ENCODE measurements at places on chromosomes 5 and 9.

DNA sequence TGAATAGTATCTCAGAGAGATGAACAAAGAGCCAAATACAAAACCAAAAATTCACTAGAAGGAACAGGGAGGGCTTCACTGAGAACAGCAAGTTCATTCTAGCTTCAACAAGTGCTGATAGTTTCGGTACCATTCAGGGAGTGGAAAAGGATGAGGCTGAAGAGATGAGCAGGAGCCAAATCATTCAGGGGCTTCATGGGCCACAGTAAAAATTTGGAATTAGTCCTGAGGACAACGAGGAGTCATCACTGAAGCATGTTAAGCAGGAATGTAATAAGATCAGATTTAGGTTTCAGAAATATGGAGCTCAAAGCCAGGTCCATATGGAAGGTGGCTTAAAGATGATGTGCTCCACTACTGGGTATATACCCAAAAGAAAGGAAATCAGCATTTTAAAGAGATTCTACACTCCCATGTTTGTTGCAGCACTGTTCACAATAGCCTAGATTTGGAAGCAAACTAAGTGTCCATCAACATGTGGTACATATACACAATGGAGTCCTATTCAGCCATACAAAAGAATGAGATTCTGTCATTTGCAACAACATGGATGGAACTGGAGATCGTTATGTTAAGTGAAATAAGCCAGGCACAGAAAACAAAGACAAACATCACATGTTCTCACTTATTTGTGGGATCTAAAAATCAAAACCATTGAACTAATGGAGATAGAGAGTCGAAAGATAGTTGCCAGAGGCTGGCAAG is 36.2 kb downstream of the SPOCK1 start:
- no peak overlapping the region for H3K4me3 ChIP-seq
- H3K4me1 ChIP-seq = no peaks in the 10 kb centered on the region
- no peak overlapping the region for H3K27ac ChIP-seq
- DNase-seq = no peak

- H3K27me3 ChIP-seq = peaks cover 13% of the 10 kb centered on the region
- DNase-seq = no peak
- H3K27ac ChIP-seq = no peak overlapping the region
- H3K4me1 ChIP-seq = no peaks in the 10 kb centered on the region
- H3K36me3 ChIP-seq = no peaks in the 10 kb centered on the region
These were observed 38.7 kb upstream of the SLC36A1 start for GRCh38 chr5:151408591-151409230.

- H3K27ac ChIP-seq = no peak overlapping the region
- no peak overlapping the region for H3K4me3 ChIP-seq
- H3K4me1 ChIP-seq = no peaks in the 10 kb centered on the region
These were observed 93.2 kb downstream of the EQTN start for GRCh38 chr9:27203783-27204182.

DNA sequence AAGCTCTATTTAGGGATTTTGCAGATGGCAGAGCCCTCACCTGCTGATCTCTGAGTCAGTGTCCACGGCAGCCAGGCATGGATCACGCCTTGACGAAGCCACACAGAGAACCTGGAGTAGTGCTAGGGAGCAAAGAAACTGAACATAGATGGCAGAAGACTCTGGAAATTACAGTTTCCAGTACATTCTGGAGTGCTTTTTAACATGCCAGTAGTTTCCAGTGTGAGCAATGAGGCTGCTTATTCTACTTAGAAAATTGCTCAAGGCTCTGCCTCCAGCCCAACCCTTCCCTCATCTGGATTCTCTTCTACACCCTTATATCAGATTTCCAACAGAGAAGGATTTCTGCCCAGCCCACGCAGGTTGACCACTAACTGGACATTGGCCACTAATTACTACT is 203.3 kb downstream of the ADAMTS12 start:
- H3K4me3 ChIP-seq = no peak overlapping the region
- no peaks in the 10 kb centered on the region for H3K4me1 ChIP-seq
- H3K27me3 ChIP-seq = no peaks in the 10 kb centered on the region
- no peak for DNase-seq
- H3K27ac ChIP-seq = no peak overlapping the region

- H3K4me3 ChIP-seq = peak overlapping the region; percentile 33
- no peaks in the 10 kb centered on the region for H3K27me3 ChIP-seq
- peak; percentile 68 for DNase-seq
- peaks cover 9% of the 10 kb centered on the region for H3K36me3 ChIP-seq
- peak overlapping the region; percentile 59 for H3K27ac ChIP-seq
These were observed 5.0 kb downstream of the PPARGC1B start for GRCh38 chr5:149735066-149735465.

DNA sequence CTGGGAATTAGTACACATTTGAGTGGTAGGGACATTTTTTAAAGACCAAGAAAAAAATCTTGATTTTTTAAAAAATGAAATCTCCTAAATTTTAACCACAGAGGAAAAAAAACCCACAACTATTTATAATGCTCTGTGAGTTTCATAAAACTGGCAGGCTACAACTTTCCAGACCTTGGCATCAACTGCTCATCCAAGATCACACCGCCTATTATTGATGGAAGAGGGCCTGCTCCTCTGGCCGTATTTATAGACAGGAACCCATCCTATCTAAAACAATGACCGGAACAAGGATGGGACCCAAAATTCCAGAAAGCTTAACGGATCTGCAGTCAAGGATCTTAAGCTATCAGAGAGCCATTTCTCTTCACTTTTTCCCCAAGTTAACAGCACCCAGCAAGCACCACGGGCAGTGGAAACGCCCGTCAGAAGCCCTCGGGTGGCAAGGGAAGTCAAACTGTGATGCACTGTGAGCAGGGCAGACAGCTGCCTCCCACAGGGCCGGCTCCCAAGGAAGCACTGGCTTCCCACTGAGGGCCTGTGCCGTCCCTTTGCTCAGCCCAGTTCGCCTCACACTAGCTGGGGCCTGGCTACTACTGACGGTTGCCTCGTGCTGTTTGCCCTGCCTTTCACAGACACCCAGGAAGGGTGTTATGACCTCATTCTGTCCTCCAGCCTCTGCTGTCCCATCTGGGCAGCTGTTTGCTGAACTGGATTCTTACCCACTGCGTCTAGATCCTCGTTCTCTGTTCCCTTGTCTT is 62.8 kb downstream of the CDC14B start:
- H3K27me3 ChIP-seq = no peaks in the 10 kb centered on the region
- no peaks in the 10 kb centered on the region for H3K36me3 ChIP-seq
- H3K27ac ChIP-seq = no peak overlapping the region

DNA sequence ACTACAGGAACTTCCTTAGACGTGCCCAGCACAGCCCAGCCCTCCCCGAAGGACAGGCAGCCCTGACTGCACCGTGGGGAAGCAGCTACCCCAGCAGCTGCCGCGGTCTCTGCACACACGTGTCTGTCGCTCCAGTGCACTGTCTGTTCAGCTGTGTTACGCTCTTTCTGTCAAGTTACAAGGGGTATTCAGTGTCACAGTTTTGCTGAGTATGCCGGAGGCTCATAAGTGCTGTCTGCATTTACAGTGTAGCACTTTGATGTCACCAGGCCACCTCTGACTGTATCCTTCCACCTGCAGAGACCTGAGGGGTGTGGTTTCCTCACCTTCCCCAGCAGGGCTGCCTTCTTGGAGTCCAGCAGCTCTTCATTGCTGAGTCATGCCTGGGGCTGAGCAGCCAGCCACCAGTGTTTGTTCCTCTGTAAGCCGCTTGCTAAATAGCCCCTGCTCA is 126.8 kb downstream of the EHMT1 start:
- H3K4me1 ChIP-seq = peaks cover 7% of the 10 kb centered on the region
- H3K27ac ChIP-seq = peak overlapping the region; percentile 6
- no peak overlapping the region for H3K4me3 ChIP-seq

DNA sequence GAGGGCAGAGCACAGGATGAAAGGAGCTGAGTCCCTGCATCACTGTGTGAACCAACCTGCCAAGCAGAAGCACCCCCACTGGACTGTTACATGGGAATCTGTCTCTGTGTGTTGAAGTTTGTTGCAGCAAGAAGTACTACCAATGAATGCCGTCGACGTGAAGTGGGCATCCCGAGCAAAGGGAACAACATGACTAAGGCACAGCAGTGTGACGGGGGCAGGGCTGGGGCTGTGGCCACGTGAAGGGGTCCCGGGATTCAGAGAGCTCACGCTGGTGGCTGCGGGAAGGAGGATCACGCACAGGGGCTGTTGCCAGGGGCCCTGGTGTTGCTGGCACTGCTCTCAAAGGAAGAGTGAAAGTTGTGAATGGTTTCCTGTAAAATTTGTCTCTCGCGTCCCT is 27.5 kb upstream of the GABBR2 start:
- no peak overlapping the region for H3K27ac ChIP-seq
- DNase-seq = no peak
- H3K4me1 ChIP-seq = no peaks in the 10 kb centered on the region
- no peaks in the 10 kb centered on the region for H3K27me3 ChIP-seq
